ENCODE measurements at places on chromosomes 2 and 18.

- DNase-seq: no peak
These were observed 60.2 kb upstream of the CTNNA2 start for GRCh38 chr2:79452651-79453050.

DNA sequence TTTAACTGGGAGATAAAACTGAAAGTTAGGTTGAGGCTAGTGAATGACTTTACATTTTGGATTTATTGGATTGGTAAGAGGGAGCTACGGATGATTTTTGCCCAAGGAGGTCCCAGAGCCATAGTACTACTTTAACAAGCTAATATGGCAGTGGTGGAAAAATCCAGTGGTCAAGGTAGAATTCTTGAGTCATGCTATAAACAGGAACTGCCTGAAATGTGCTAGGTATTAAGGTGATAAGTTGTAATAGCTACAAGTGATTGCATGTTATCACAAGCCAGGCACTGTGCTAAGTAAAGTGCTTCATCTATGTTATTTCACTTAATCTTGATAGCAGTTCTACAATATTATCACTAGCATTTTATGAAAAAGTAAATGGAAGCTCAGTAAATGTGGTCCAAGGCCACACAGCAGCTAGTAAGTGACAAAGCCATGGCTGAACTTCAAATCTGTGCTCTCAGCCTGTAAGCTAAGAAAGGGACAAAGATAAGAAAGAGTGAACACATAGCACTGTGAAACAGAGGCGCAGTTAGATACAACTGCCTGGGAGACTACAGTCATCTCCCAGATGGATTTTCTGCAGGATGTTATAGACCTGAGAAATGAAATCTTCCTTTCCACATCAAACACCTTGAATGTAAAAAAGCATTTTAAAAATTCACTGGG is 469.6 kb downstream of the TGIF1 start:
- DNase-seq: no peak

DNA sequence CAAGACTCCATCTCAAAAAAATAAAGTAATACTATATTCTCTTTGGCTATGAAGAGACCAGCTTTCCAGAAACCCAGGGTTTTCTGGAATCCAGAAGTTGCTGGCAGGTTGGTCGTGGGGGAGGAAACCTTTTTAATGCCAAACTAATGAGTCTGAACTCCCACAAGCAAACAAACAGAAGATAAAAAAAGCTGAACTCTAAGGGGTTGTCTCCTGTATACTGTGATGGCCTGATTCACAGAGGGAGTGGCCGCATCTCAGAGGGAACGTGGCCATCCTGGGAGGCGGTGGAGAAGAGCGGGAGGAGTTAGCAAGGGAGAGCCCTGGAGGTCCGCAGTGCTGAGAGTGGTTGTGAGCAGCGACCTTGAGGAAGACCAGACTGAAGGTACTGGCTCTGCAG is 36.1 kb downstream of the LIMS1 start:
- DNase-seq: peak; percentile 59

DNA sequence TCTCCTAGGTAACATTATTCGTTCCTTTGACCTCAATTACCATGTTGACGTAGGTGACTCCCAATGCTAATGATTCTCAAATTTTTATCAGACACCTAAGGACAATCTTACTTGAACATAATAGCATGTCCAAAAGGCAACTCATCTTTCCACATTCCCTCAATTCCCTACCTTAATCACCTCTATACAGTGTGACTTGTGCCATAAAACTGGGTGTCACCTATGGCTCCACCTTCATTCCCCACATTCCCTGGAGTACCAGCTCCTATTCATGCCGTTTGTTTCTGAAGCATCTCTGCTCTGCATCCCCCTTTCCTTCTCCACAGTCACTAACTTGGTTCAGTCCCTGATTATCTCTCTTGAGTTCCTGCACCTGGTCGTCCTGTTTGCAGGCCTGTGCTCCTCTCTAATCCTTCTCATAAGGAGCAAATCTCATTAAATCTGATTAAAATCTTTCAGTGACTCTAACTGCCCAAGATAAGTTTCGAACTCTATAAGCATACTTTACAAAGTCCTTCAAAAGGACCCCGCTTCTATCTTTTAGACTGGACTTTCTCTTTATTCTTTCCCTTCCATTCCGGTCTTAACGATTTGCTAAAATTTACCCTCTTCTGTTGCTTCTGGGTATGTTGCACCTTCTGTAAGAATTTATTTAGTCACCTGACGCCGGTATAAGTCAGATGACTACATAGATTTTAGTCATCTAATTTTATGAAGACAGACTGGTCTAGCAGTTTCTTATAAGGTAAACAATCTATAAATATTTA is 128.7 kb downstream of the OSBPL1A start:
- DNase-seq: peak; percentile 8

GRCh38 chr2:15667809-15668556 is 76.3 kb downstream of the DDX1 start:
- peak; percentile 55 for DNase-seq

DNA sequence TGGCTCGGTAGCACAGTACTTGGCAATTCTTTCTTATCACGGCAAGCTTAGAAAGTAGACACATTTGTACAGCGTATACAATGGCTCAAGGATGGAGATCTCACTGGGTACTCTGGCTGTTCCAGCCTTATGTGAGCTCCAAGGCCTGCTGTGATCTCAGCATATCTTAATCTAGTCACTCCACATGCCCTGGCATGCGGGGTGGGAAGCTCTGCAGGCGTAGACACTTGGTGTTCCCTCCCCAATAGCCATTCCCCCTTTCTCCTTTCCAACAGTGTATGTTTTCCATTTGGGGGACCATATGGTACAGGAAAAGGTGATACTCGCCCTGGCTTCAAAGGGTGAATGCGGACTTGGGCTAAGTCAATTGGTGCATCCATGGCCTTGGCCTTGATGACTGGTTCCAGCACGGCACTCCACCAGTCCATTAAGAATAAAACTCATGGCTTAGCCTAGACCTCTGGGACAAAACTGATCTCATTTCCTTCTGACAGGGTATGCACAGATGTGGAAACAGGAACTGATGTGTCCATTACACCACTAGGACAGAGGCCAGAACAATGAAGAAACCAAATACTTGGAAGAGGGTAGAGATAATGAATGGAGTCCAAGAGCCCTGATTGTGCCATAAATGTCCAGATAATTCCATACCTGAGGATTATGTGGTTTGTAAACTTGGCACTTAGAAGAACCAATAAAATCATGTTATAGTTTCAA is 28.4 kb downstream of the TGIF1 start:
- DNase-seq: no peak

DNA sequence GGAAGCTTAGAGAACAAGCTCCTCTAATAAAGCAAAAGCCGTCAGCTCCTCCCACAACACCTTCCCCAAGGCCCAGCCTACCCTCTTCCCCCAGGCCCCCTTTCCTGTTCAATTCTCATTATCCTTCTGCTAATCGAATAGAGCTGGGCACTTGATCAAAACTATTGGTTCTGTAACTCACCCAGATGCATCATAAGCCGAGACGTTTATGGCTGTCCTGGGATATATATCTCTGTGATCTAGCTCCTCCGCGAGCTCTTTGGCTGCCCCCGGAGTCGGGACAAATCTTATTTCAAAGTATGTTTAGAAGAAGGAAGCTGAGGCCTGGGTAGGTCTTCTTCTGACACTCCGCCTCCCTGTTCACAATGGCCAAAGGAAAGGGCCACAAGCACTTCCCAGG is 88.3 kb upstream of the KLHL29 start:
- DNase-seq: no peak

DNA sequence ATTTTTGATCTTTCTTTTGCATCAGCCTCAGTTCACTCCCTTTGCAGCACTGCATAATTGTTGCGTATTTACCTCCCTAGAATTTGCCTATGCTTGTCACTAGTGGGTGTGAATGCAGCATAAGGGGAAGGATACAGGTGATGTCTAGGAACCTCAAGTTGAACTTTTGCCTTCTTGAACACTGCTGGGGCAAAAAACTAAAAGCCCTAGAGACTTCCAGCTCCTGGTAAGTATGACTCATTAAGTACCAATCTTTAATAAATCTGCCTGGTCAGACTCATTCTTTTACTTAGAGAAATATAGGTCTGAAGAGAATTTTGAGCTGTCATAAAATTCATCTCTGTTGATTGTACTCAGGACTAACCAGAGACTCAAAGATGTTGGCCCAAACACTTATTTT is 547.3 kb upstream of the FANCL start:
- peak; percentile 10 for DNase-seq

- DNase-seq: no peak
These were observed 258.2 kb upstream of the THUMPD2 start for GRCh38 chr2:40037303-40037702.

- DNase-seq: peak; percentile 5
These were observed 81.2 kb downstream of the NEDD4L start for GRCh38 chr18:58125183-58125582.

- DNase-seq: no peak
These were observed 354.6 kb downstream of the NCKAP5 start for GRCh38 chr2:133213651-133214050.

GRCh38 chr18:79558933-79559416 is 120.6 kb upstream of the CTDP1 start:
- no peak for DNase-seq

GRCh38 chr2:127208313-127208712 is 11.8 kb downstream of the CYP27C1 start:
- DNase-seq: peak; percentile 64

DNA sequence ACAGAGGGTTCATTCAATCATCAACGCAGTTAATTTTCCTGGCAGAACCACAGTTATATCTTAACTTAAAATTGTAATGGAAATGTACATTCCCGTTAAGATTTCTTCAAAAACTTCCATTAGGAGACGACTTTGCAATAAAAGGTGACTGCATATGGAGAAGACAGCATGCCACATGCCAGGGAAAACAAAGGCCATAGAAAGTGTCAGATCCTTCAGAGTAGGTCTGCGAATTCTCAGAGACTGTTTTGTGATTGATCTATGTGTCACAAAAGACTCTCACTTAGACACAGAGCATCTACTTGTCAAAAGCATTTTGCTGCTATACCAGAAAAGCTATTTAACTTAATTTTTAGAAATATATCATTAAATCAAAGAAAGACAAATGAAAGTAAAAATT is 274.6 kb downstream of the DPP10 start:
- DNase-seq: no peak

DNA sequence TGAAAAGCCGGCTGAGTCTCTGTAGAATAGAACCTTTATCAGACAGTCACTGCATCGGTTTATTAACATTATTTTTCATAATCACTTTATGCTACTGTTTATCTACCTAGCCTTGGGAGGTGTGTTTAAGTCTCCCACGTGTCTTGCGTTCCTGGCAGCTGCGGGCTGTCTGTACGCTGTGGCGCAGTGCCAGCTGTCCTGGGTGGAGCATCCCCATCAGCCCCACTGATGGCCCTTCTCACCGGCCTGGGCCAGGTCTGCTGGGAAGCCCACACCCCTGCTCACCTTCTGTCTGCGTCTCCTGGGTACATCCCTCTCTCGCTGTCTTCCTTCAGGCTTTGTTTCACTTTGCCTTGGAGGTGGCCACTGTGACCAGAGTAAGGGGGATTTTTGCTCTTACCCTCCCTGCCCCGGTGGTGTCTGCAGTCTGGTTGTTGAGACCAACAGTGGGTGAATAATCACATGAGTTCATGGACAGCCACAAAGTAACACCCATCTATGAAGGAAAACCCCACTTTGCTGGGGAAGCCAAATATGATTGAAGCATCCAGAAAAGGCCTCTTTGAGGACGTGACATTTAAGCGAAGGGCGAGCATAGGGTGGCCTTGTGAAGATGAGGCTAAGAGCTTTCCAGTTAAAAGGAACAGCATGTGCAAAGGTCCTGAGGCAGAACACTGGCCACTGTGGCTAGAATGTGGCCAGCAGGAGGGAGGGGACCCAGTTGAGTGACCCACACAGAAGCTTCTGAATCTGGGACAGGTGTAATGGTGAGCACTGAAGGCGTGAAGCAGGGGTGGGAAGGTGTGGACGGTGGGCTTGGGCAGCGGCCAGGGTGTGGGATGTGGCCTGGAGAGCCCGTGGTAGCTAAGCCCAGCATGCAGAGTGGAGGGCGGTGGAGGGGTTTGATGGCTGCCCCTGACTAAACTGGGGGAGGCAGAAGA is 41.7 kb downstream of the RAMP1 start:
- DNase-seq: no peak

DNA sequence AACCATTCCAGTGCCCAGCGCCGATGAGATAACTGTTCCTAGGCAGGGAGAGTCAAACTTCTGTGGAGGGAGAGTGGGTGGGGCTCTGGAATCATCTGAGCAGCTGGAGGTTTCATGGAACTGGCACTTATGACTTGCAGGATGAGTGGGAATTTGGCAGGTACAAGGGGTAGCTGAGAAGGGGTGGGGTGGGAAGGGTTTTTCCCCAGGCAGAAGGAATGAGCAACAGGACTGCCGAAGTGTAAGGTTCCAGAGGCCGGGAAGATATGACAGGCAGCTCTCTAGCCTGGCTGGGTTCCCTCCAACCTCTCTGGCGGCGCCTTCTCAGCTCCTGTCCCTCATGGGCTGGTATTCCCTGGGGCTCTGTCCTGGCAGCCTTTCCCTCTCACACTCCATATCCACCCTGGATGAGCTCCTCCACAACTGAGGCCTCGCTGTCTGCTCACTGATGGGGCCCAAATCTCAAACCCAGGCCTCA is 2.5 kb upstream of the TET3 start:
- peak; percentile 30 for DNase-seq

- no peak for DNase-seq
These were observed 115.8 kb upstream of the SERTAD2 start for GRCh38 chr2:64769392-64770044.

DNA sequence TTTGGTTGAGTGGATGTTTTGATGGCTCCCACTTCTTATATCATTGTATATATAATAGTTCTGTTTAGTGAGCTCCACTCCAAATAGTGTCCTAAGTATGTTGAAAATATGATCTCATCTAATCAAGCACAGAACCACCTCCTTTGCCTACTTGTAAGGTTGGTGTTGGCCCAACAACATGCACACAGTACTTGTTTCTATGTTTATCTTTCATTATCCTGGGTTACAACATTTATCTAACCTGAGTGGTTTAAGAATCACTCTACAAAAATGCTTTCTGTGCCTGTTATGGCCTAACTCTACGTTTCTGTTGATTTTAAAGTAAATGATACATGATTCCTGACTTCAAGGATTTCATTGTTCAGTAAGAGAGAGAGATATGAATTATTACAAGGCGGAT is 281.9 kb downstream of the FIGN start:
- DNase-seq: no peak

DNA sequence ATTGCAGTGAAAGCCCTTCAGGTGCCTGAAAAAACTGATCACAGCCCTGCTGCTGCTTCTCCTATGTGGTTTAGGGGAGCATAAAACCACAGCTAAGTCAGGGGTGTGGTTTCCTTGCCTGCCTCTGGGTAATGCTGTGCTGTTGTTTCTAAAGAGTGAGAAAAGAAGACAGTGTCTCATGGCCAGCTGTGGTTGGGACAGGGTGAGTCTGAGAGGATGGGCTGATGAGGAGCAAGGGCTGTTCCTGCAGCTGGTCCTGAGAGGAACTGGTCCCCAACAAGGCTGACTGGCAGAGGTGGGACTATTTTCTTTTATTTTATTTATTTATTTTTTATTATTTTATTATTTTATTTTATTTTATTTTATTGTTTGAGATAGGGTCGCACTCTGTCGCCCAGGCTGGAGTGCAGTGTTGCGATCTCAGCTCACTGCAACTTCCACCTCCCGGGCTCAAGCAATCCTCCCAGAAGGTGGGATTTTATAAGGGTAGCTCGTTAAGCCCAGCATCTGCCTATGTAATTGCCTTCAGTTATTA is 236.7 kb downstream of the FHOD3 start:
- no peak for DNase-seq
